HS-5 (cell line): ENCODE measurements at places on chromosomes 11 and 22.

DNA sequence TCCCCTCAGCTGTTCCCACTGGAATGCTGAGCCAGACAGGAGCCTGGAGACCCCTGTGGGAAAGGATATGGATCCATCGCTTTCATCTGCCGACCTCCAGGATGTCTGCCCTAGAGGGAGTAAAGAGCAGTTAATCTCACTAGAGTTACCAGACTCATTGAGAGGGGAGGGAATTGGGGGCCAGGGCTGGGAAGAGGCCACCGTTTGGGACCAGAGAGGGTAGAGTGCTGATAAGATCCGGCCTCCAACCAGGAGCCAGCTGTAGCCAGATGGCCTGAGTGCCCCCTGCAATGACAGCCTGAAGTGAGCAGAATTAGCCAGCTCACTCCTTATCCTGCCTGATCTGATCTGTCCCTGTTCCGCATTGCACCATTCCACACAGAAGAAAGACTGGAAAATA is 3.7 kb upstream of the APLNR start:
- no peak for DNase-seq

DNA sequence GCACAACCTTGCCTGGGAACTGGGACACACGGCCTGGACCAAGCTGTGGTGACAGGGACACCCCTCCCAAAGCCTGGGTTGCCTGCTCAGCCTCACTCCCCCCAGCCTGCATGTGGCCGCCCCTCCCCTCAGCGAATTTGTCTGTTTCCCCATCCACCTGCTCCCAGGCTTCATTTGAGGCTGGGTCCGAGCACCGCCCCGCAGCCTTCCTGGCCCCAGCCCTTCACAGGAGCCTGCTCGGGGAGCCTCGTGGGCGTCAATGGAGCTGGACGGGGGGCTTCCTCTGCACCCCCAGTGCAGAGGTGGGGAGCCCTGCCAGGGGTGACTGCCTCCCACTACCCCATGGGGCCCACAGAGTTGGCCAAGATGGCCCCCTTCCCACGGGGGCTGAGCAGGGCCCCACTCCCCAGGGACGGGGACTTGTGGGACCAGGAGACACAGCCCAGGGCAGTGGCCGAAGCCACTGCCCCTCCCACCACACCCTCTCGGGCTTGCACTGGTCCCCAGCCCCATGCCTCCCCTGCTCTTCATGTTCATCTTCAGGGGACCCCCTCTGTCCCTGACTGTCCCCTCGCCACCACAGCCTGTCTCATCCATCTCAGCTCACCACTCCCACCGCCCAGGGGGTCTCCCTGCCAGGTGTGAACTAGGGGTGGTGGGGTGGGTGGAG is 91.7 kb downstream of the WNT7B start:
- no peak for DNase-seq

DNA sequence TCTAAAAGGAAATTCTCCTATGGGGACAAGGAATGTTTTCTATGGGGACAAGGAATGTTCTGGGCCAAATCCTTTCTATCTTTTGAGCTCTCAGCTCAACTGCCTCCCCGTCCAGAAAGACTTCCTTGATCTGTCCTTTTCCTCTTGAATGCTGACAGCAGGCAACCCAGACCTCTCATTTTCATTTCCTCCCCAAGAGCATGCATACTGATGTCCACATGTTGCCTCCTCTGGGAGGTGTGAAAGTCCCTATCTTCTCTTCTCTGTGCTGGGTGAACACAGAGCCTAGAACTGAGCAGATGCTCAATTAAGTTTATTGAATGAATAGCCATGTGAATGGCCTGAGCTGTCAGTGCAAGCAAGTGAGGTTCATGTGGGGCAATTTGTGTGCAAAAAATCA is 331.9 kb upstream of the NARS2 start:
- DNase-seq, result no peak

DNA sequence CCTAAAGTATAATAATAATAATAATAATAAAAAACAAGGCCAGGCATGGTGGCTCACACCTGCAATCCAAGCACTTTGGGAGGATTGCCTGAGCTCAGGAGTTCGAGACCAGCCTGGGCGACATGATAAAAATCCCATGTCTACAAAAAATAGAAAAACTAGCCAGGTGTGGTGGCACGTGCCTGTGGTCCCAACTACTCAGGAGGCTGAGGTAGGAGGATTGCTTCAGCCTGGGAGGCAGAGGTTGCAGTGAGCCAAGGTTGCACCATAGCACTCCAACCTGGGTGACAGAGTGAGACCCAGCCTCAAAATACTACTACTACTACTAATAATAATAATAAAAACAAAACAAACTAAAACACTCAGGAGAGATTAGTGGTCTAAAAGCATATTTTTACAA is 15.6 kb upstream of the ZNF280A start:
- DNase-seq, result no peak

GRCh38 chr11:14320020-14320419 is 39.0 kb downstream of the RRAS2 start:
- DNase-seq, result no peak

- DNase-seq, result no peak
Observed at GRCh38 chr11:77063861-77064260, 2.9 kb upstream of the CAPN5 start.

- no peak for DNase-seq
Observed at GRCh38 chr11:112453601-112454577, 193.2 kb upstream of the PLET1 start.

GRCh38 chr11:3983101-3983500 is 111.5 kb upstream of the RRM1 start:
- no peak for DNase-seq

DNA sequence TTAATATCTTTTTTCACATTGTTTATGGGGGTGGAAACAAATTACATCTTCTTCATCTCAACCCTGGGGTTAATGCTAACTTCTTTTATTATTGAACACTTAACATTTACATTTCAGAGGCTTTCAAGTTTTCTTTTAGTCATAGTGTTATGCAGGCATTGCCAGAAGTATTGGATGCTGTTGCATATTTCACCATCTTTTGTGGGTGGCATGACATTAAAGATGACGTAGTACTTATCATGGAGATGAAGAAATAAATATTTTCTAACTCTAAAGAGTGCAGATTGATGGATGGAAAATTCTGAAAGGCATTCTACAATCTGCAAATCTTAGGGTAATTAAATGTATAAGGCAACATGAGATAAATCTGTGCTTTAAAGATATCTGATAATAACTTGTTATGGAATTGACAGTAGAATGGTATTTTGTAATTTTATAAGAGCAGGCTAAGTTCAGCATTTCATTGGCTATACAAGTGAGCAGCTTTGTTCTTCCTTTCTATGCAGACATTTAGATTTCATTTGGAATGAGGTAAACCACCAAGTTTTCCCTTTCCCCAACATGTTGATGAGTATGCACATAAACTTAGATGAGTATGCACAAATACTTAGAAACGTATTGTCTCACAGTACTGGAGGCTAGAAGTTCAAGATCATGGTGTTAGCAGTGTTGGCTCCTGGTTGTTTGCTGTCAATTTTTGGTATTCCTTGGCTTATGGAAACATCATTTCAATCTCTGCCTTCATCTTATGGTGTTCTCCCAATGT is 924.4 kb downstream of the METTL15 start:
- DNase-seq, result no peak

GRCh38 chr11:35507688-35508087 is 17.7 kb downstream of the PAMR1 start:
- DNase-seq, result no peak

DNA sequence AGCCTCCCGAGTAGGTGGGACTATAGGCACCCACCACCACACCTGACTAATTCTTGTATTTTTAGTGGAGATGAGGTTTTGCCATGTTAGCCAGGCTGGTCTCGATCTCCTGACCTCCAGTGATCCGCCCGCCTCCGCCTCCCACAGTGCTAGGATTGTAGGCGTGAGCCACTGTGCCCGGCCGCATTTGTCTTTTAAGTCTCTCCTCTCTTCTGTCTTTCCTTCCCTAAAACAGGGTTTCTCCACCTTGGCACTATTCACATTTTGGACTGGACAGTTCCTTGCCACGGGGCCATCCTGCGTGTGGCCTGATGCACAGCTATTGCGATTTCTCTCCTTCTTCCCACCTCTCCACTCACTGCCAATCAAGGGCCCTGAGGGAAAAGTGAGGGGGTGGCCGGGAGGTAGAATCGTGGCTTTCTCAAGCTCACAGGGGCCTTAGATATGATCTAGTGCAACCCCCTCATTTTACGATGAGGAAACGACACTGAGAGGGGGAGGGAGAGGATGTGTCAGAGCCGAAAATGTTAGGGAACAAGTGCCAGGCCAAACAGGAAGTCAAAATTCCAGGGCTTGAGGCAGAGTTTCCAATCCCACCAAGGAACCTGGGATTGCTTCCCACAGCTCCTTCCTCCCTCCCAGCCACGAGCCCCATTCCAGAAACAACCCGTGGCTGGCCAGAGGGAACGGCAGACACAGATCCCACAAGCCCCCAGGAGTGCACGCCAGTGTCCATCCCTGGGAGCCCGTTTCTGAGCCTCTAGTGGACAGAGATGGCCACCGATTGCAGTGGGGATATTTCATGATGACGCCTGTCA is 21.2 kb downstream of the SCGB1A1 start:
- no peak for DNase-seq

- DNase-seq, result no peak
Observed at GRCh38 chr11:116112087-116112935, 608.1 kb upstream of the CADM1 start.

- DNase-seq, result no peak
Observed at GRCh38 chr11:44833877-44834452, 107.2 kb downstream of the TSPAN18 start.

DNA sequence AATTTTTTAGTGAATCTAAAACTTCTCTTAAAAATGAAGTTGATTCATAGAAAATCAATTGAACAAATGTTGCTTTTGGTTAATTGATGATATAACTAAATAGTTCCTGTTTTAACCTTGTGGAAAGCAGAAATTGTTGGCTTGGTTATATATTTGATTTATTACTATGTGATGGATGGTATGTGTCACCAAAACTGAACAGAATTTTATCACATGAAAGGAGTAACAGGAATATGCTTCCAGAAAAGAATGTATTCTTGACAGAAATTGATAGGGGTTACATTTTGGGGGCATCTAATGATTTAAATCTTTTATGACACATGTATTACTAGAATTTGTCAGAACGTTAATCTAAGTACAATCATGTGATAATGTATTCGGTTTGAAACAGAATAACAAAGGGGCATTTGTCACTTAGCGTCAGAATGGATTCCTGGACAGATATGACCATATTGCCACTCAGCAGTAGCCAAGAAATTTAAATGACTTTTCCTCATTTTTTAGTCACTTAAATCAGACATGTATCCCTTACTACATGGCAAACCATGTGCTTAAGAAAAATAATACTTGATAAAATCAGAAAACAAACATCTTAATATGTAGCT is 295.2 kb downstream of the GRM5 start:
- DNase-seq, result no peak

GRCh38 chr22:44581096-44581435 is 83.0 kb upstream of the RTL6 start:
- no peak for DNase-seq

DNA sequence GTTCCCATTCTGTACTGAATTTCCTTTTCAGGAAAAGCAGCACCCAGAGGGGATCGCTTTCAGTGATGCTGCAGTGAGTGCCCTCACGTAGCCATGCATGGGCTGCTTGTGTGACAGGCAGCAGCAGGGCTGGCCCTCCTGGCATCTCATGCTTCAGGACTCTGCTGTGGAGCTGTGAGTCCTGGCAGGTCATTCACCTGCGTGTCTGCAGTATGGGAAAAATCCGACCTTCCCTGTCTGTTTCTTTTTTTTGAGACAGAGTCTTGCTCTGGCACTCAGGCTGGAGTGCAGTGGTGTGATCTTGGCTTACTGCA is 13.4 kb downstream of the GLB1L2 start:
- no peak for DNase-seq

DNA sequence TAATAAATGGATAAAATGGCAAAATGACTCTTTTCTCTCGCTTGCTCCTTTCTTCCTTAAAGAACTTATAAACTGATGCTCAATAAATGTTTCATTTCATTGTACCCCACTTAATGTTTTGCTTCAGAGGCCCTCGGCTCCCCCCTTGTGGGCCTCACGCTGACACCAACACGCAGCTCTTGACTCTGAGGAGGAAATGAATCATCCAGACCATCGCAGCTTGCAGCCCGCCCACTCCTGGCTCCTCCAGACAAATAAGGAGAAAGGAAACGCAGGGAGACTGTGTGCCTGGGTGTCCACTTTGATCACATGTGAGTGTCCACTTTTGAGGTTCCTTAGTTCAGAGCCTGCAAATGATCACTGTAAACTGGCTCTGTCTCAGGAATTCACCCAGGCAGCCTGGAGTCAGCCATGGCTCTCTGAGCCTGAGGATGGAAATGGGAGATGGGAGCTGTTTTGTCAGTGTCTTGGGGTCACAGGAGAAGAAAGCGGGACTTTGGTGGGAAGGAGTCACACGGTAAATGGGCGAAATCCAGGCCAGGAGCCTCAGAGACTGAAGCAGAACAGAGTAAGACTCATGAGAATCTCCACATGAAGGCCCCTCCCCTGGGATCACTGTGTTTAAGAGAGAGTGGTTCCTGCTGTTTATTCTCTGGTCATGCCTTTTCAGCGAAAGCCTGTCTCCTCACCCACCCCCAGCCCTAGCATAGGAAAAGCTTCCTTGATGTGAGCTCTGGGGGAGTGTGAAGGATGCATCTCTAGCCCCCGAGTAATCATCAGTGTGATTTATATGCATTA is 96.5 kb downstream of the CWC15 start:
- DNase-seq, result peak; percentile 77

DNA sequence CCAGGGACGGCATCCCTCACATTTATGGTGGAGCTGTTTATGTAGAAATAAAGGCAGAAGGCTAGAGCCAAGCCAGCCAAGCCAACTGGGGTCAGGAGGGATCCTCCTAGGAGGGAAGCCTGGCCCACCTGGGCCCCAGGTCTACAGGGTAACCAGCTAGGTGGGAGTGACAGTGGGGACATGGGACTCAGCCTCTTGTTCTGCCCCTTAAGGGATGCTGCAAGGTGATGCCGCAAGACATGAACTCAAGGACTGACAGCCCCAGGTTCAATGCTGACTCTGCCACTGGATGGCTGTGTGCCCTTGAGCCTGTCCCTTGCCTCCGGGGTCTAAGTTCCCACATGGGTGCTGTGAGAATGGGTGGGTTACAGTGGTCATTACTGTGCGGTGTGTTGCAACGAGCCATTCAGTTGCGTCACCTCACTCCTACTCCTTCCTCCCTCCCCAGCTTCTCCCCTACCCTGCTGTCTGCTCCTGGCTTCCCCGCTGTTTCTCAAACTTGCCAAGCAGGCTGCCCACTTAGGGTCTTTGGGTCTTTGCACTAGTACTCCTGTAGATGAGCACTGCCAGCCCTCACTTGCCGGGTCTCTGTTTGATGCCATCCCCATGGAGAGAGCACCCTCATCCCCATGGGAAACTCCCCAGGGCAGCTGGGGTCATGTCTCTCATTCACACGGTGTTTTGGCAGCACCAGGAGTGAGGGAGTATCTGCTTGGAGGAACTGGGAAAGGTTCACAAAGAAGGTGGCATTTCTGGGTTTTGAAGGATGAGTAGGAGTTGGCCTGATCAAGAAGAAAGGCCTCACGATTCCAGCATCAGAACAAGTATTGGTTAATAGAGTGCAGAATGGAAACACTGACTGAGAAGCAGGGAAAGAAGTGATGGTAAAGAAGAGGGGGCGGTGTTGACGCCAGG is 43.0 kb upstream of the RTL6 start:
- DNase-seq, result no peak

GRCh38 chr22:21599053-21599893 is 30.5 kb downstream of the YDJC start:
- no peak for DNase-seq

GRCh38 chr11:133403900-133404299 is 128.4 kb downstream of the OPCML start:
- no peak for DNase-seq
